ENCODE measurements at places on chromosomes 2 and 18. TPM values are rescaled to one million over a fixed set of nuclear protein-coding genes. Genes with fewer than 3 reads are reported as not detected.

DNA sequence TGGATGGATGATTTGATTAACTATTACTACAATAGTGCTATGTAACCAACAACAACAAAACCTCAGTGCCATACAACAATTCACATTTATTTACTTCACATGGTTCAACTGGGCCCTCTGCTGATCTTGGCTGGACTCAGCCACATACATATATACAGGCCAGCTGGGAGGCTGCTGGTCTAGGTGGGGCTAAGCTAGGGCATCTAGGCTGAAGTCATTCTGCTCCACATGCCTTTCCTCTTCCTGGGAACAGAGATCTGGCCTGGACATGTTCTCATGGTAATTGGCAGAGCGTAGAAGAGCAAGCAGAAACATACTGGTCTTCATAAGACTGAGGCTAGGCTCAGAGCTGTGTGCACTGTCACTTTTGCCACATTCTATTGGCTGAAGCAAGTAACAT lies 102.8 kb upstream of the RNF152 start:
- DNase-seq: no peak

DNA sequence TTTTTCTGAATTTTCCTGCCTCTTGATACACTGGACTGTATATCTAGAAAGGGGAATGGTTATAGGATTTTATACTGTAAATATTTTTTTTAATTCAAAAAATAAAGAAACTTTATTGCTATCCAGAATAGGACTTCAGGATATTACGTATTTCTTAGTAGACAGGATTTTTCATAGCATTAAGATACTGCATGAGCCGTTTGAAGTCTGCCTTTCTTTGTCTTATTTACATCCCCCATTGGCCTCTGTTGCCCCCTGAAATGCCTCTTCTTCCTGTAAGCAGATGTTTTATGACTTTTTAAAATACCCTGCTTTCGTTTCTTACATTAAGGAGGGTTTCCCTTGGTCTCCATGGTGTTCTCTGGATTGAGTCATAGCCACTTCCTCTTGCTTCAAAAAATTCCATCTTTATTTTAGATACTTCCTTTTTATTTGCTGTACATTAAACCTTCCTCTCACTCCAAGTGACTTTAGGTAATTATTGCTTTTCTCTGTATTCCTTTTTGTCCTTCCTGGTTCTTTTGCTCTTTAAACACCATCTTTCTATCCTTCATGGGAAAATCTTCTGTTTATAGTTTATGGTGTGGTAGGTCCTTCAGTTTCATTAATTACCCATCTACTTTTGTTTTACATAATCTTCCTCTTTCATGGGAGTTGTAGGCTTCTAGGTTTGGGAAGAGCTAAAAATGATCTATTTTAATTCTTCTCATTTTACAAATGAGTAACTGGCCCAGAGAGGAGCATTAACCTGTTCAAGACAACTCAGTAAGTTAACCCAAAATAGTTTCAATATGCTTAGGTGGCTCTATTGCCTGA lies 72.6 kb downstream of the ZNF532 start:
- DNase-seq: no peak

DNA sequence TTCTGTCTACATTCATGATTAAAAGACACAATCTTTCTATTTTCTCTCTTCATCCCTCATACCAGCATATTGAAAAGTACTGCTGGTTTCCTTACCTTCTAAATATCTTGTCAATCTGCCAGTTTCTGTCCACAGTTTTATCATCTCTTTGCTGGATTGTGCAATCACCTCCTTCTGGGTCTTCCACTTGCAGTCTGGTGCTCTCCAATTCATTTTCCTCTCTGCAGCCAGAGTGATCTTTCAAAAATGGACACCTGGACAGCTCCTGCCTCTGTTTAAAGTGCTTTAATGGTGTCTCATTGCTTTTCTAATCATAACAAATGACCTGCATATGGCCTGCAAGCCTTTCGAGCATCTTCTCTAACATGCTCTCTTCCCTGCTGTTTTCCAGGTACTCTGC lies 94.0 kb downstream of the C1QL2 start:
- DNase-seq: no peak

DNA sequence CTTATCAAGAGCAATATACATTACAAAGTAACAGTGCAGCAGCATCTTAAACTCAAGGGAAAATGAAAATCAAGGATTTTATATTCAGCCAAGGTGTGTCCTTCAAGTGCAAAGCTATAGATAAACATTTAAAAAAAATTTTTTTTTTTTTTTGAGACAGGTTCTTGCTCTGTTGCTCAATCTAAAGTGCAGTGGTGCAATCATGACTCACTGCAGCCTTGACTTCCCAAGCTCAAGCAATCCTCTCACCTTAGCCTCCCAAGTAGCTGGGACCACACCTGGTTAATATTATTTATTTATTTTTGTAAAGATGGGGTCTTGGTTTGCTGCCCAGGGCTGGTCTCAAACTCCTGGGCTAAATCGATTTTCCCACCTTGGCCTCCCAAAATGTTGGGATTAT lies 9.0 kb downstream of the CDKL4 start:
- no peak for DNase-seq

- no peak for DNase-seq
Measured at GRCh38 chr18:30639361-30639760, 403.2 kb downstream of the DSC3 start.

DNA sequence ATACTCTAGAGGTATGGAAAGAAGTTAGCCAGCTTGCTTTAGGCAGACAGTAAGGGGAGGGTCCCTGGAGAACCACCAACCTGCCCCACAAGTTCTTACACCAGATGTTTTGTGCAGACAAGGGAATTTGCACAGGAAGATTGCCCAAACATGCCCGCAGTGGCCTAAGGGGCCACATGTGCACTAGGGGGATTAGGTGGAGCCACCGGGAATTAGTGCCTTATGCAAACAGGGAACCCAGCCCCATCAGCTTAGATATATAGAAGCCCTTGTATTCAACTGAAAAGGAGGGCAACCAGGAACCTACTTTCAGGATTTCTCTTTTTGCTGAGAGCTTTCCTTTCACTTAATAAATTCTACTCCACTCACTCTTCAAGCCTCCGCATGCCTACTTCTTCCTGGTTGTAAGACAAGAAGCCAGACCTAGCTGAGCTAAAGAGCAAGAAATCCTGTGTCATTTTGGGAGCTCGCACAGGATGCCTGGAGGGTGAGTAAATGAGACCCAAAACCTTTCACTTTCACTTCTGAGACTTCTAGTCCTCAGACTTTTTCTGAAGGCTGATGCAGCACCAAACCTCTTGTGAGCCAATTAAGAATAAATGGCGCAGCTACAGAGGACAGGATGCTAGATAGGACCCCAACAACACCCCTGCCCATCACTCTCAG lies 146.3 kb downstream of the GCA start:
- DNase-seq: no peak

Gene BMPR2
- 17.6 TPM for total RNA-seq

Gene GALNT5
- total RNA-seq: 1.9 TPM

Gene BOD1L2
- not detected for total RNA-seq

Data from PC-9 (cell line).